ENCODE measurements at places on chromosomes 4 and X. TPM values are rescaled to one million over a fixed set of nuclear protein-coding genes. Genes with fewer than 3 reads are reported as not detected.

KLB gene
- total RNA-seq: 0.34 TPM

CCDC158 gene
- not detected for total RNA-seq

DNA sequence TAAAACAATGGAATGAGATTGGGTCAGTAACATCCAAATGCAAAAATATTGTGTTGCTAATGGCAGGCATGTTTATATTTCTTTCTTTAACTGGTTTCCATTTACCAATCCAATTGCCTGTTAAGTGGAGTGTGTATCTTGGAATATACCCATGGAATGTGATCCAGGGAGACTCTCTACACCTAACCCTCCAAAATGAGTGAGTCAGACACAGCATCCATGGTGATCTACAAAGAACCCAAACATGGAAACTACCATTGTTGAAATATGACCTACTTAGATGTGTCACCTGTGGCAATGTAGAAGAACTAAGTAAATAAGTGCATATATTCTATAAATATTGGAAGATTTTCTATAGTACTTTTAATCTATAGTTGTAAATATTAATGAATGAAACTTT, 110.3 kb downstream of the AREG start:
- no peaks in the 10 kb centered on the region for H3K27me3 ChIP-seq
- no peak overlapping the region for H3K27ac ChIP-seq
- H3K4me3 ChIP-seq: no peak overlapping the region
- no peak for DNase-seq
- no peaks in the 10 kb centered on the region for H3K36me3 ChIP-seq

DNA sequence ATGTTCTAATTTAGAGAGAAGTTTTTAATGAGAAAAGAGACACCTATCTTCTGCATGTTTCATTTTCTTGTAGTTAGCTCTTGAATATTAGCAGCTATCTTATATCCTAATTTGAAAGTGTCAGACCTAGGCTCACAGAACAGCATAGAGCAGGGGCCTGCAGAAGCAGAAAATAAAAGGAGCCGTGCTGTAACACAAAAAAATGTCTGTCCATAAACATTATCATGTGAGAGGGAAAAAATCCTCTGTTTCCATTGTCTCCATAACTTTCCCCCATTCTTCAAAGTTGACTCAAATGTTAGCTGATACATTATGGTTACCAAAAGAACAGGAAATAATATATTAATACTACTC, 329.2 kb upstream of the EPHA5 start:
- no peaks in the 10 kb centered on the region for H3K27me3 ChIP-seq
- no peaks in the 10 kb centered on the region for H3K36me3 ChIP-seq
- no peaks in the 10 kb centered on the region for H3K4me1 ChIP-seq
- no peak overlapping the region for H3K27ac ChIP-seq

- H3K27ac ChIP-seq: no peak overlapping the region
- no peaks in the 10 kb centered on the region for H3K4me1 ChIP-seq
- H3K4me3 ChIP-seq: no peak overlapping the region
- DNase-seq: no peak
- no peaks in the 10 kb centered on the region for H3K27me3 ChIP-seq
Measured at GRCh38 chrX:148661035-148661434, 160.6 kb downstream of the AFF2 start.

DNA sequence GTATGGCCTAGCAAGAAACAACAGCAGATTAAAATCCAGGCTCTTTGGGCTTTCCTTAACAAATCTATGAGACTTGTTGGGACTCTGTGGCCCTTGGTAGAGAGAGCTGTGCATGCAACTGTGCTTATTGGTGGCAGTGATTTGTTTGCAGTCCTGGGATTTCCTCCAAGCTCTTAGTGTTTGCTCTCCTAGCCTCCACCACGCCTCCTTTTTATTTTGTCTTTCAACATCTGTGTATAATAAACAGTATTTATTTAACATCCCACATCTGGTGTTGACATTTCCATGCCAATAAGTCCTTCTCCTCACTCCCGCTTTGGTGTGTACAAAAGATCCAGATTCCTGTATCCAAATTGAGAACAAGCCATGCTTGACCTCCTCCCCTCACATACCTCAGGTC, 3.1 kb downstream of the TNMD start:
- H3K36me3 ChIP-seq: no peaks in the 10 kb centered on the region
- H3K4me1 ChIP-seq: no peaks in the 10 kb centered on the region
- no peak overlapping the region for H3K4me3 ChIP-seq
- no peak for DNase-seq
- H3K27me3 ChIP-seq: no peaks in the 10 kb centered on the region

DNA sequence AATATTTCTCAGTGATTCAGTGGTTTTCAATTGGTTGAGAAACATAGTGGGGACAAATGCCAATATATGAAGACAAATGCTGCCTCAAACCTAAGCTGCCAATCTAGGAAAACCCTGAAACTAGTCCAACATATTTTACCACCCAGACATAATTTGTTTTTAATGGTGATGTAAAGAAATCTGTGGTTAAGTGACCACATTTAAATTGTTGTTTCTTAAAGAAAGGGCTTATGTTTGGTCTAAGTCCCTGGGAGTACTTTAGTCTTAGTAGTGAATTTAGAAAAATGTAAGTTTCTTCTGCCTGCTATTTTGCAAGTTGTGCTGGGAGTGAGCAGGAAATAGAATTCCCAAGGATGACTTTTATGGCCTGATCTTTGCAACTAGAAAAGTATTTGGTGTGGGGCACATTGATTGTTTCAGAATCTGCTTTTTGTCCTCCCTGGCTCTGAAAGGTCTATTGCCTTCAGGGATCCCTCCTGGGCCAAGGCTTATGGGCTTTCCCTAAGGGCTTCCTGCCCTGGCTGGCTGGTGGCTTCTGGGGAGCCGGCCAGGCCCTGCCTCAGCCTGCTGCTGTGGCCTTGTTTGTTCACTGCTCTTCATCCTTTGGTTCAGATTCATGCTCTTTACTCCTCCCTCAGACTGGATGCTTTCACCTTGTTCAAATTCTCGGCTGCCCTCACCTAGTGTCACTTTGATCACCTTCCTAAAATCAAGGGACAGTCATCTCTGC, 169.8 kb upstream of the JADE1 start:
- no peak overlapping the region for H3K4me3 ChIP-seq
- peaks cover 11% of the 10 kb centered on the region for H3K4me1 ChIP-seq
- H3K27me3 ChIP-seq: no peaks in the 10 kb centered on the region
- no peaks in the 10 kb centered on the region for H3K36me3 ChIP-seq
- DNase-seq: no peak

GRCh38 chr4:88751258-88752075, 53.8 kb upstream of the NAP1L5 start:
- no peak overlapping the region for H3K4me3 ChIP-seq
- H3K27me3 ChIP-seq: no peaks in the 10 kb centered on the region
- no peak for DNase-seq
- H3K4me1 ChIP-seq: no peaks in the 10 kb centered on the region
- peaks cover 16% of the 10 kb centered on the region for H3K36me3 ChIP-seq
- no peak overlapping the region for H3K27ac ChIP-seq

- H3K36me3 ChIP-seq: no peaks in the 10 kb centered on the region
Measured at GRCh38 chr4:28435314-28435713, 1574.7 kb downstream of the STIM2 start.

DNA sequence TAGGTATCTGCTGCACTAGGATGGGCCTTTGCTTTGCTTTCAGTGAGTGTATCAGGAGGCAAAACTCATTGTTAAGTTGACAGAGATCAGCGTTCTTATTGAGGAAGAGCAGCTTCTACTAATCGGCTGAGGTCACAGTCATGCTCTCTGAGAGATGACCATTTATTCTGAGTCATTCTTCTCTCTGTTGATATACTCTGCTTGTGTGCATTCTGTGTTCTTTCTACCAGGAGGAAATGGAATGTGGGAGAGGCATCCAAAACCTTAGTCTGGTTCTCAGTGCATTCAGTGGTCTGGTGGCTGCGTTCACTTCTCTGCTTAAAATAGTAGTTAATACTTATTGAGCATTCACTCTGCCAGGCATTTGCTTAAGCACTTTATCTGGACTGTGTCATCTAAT, 66.2 kb downstream of the RRAGB start:
- H3K4me1 ChIP-seq: no peaks in the 10 kb centered on the region
- H3K36me3 ChIP-seq: no peaks in the 10 kb centered on the region
- no peaks in the 10 kb centered on the region for H3K27me3 ChIP-seq
- DNase-seq: no peak

DNA sequence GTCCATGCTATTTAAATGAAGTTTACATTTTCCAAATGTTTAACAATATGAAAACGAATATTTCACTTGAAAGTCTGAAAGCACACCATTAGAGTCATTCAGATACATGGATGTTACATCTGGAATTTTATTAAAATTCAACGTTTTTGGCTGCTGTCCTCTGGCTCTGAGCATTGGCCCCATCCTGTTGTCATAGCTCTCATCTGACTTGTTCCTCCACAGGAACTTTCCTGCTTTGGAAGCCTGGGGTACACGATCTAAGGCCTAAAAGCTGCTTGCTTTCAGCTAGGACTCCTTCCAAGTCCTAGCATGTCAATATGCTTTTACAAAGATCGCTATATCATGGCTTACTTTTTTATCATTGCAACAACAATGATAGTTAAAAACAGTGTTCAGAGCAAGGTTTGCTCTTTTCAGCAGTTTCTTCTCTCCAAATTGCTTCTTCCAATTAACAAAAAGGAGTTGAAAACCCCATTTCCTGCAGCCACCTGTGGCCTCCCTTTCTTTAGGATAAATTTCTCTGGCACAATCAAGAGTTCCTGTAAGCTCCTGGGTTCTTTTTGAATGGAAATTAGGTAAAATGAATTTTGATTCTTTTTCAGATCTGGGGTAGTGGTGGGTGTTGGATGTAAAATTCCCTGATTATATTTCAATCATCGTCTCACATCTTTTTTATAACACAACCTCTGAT, 413.4 kb upstream of the AGA start:
- H3K4me3 ChIP-seq: no peak overlapping the region
- DNase-seq: no peak
- H3K36me3 ChIP-seq: no peaks in the 10 kb centered on the region
- no peaks in the 10 kb centered on the region for H3K4me1 ChIP-seq
- no peaks in the 10 kb centered on the region for H3K27me3 ChIP-seq

All from esophagus squamous epithelium (tissue), 5 donors.